ENCODE measurements at places on chromosomes 1 and 21.
A peak's percentile ranks its signal among the peaks of the same experiment; 100 is the strongest.

- DNase-seq, result no peak
Observed at GRCh38 chr1:61439234-61439633, 285.7 kb downstream of the TM2D1 start.

- DNase-seq, result no peak
Observed at GRCh38 chr1:119133987-119134386, 6.5 kb downstream of the WARS2 start.

- DNase-seq, result no peak
Observed at GRCh38 chr1:175679981-175680652, 63.3 kb downstream of the TNR start.

- DNase-seq, result no peak
Observed at GRCh38 chr1:91007827-91008226, 14.0 kb downstream of the ZNF644 start.

- DNase-seq, result no peak
Observed at GRCh38 chr1:109011335-109011734, 30.6 kb downstream of the WDR47 start.

GRCh38 chr1:206068314-206068713, 15.3 kb downstream of the RHEX start:
- DNase-seq, result no peak

GRCh38 chr1:22142315-22143064, 407 bp downstream of the WNT4 start:
- no peak for DNase-seq

- DNase-seq, result peak; percentile 76
Observed at GRCh38 chr1:60281360-60281932, 207.9 kb upstream of the C1orf87 start.

- no peak for DNase-seq
Observed at GRCh38 chr1:209207126-209207700, 376.3 kb upstream of the CAMK1G start.

DNA sequence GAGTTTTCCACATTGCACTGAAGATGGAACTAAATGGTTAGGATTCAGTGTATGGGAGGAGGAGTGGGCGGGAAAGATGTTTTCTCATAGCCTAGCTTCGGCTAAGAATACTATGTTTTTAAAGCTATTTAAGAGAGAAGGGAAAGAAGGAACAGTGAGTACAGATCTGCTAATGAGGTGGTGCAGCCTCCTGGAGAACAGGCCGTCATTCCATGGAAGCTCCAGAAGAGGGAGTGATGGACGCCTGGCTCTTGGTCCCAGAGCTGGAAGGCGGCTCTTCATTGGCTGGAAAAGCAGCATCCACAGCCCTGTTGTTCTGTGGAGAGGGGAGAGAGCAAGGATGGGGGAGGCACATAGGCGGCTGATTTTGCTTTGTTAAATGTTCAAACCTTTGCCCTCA, 6.9 kb downstream of the CAMK1G start:
- DNase-seq, result no peak

DNA sequence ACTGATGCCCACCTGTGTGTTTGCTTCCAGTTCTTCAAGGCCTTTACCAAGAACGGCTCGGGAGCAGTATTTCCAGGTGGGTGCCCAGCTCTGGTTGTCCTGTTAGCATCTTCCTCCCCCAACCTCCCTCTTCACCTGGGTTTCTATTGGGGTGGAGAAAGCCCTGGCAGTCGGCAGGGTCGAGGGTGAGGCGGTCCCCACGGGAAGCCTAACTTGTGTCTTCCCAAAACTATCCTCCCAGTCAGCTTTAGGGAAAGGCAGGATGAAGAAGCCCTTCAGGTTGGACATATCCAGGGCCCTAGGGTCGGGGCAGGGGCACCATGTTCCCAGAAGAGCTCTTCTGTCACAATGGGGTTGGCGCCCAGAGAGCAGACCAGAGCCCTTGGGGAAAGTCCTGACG, 20.6 kb downstream of the QSOX1 start:
- DNase-seq, result no peak

- DNase-seq, result peak; percentile 34
Observed at GRCh38 chr1:54791880-54792522, 9.1 kb downstream of the TTC22 start.

DNA sequence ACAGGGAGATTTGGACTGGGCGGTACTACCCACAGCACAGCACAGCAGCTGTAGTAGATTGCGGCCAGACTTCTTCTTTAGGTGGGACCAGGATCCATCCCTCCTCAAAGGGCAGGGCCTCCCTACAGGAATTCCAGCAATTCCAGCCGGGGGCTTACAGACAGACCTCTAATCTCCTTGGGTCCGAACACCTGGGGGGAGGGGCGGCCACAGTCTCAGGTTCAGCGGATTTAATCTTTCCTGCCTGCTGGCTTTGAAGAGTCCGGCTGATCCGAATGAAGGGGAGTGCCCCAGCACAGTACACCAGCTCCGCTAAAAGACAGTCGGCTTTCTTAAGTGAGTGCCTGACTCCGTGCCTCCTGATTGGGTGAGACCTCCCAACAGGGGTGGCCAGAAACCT, 1708.5 kb downstream of the BRINP3 start:
- DNase-seq, result no peak

DNA sequence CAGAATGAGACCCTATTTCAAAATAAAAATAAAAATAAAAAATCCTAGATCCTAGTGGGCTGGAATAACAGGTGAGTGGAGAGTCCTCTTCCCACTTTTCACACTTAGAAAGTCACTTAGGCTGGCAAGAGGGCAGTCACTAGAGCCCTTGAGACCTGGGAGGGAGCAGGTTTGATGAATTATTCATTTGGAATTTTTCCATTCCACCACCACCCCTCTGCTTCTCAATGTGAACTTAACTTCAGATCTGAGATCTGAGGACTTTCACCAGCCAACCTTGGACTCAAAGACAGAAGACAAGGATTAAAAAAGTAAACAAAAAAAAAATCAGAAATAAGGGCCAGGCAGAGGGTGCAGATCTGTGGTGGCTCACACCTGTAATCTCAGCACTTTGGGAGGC, 16.5 kb downstream of the AKR7A3 start:
- no peak for DNase-seq

Data from H4 (cell line).